ENCODE measurements at places on chromosomes 5 and 9.

GRCh38 chr5:80799573-80799972 lies 144.8 kb upstream of the DHFR start:
- no peak for DNase-seq

DNA sequence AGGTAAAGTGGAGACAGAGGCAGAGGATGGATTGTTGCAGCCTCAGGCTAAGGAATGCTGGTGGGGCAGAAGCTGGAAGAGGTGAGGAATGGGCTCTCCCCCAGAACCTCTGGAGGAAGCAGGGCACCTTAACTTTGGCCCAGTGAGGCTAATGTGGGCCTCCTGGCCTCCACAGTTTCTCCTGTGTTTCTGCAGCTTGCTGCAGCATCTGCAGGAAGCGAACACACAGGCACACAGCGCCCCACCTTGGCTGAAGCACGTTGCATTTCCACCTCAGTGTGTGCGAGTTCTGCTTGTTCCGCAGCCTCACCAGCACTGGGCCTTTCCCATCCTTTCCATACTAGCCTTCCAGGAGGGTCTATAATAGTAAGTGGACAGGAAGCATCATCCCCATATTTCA lies 27.2 kb upstream of the ASS1 start:
- no peak for DNase-seq

GRCh38 chr5:90184764-90185163 lies 224.8 kb downstream of the CETN3 start:
- DNase-seq, result no peak

- DNase-seq, result peak; percentile 84
Observed at GRCh38 chr9:127977884-127978647, 2.7 kb downstream of the EEIG1 start.

DNA sequence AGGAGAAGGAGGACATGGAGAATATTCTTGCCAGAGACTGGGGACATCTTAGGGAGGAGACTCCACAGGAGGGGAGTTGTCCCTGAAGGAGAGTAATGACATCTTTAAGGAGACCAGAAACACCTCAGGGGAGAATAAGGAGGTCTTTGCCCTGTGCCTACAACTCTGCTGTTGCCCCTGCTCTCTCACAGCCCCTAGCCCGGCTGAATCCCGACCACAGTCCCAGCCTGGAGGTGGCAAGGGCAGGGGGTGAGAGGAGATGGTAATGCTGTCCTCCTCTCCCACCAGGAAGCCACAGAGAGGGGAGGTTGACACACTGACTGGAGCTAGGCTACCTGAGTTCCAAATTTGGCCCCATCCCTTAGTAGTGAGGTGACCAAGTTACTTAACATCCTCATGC lies 30.2 kb upstream of the ENHO start:
- no peak for DNase-seq

DNA sequence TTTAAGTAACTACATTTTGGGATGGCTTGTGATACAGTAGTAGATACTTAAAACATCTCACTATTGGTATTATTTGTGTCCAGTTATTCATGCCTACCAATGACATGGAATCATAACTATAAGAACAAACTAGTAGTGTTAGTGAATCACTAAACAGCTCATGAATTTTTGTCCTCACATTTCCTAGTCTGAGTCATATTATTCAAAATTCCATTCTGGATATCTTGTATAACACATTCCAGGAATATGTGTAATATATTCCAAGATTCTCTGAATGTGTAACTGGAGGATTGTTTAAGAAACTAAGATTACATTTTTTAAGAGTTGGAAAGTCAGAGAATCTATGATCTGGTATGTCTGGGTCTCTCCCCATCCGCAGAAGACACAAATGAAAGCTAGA lies 565.3 kb upstream of the ZNF608 start:
- DNase-seq, result peak; percentile 81

DNA sequence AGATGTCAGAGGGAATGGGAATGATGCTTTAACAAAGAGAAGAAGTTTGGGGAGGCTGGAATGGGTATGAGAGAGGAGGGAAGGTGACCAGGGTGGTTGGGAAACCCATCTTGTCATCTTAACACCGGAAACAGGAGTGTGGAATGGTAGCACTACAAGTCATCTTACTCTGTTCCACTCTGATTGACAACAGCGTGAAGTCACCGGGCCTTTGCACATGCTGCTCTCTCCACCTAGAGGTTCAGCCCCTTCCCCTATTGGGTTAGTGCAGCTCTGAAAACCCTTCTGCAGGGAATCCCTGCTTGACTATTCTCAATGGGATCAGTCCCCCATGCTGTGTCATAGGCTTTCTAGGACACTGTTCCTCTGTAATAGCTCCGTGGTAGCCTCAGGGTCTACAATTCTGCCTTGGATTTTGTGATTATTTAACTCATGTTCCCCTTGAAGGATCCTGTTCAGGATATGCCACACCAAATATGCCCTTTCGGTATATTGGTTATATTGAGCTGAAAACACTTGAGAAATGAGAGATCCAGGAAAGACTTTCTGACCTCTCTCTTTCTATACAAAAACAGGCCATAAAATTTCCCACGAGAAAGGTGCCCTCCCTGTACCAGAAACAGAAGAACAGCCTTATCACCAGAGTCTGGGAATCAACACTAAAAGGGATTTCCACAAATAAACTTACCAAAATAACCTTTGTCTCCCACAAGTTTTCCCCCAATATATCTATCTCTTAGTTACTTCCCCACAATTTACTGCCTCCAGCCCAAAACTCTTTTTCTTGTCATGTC lies 86.3 kb downstream of the TLE1 start:
- DNase-seq, result no peak

GRCh38 chr5:181120761-181121160 lies 10.2 kb downstream of the OR2V1 start:
- DNase-seq, result no peak

DNA sequence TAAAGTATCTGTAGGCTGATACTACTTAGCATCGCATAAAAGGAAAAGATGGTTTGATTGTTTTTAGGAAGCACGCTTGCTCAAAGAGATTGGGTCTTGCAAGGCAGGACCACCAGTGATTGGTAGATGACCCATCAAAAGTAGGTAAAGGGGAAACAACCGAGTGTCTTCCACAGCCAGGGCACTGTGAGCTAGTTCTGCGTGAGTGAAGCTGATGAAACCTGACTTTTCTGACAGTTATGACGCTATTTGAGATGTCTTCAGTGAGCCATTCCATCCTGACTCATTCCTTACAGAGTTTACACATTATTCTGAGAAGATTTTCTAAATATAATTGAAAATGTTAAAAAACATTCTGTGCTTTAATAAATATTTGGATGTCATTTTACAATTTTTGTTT lies 49.7 kb downstream of the BASP1 start:
- DNase-seq, result no peak

DNA sequence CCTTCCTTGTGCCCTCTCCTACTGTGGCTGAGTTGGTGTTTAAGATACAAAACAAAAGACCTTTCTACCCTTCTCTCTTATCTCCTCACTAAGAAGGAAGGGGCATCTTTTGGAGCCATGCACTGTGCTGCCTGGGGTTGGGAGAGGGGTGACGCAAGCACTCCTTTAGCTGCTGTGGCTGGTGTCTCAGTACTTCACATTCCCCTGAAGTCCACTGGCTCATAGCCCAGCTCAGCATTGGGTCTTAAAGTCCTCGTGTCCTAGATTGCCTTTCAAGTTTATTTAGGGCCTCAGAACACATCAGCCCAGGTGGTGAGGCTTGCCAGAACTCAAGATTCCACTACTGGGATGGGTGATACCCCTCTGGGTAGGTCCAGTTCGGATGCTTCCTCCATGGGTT lies 325.9 kb upstream of the CYLC2 start:
- DNase-seq, result no peak

DNA sequence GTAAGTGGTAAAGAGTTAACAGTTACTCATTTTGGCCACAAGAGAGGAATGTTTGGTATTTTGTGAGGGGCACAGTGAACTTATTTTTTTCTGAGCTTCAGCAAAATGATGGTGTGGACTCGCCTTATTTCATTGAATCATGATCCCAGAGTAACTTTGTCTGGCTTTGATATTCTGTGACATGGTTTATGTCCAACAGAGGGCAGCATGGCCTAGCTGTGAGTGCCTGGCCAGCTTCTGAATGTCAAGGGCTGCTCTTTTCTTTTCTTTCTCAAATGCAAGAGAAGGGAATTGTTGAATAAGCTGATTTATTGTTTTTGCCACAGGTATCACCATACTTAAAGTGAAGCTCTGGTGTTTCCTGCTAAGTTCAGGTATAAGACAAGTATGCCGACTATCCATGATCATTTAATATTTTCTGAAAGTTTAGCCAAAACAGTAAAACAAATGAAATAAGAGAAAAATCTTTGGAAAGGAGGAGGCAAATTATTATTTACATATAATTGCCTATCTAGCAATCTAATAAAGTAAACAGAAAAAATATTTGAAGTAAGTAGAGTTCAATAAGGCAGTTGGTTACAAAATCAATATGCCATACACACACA lies 31.7 kb downstream of the MRPL22 start:
- DNase-seq, result peak; percentile 73

DNA sequence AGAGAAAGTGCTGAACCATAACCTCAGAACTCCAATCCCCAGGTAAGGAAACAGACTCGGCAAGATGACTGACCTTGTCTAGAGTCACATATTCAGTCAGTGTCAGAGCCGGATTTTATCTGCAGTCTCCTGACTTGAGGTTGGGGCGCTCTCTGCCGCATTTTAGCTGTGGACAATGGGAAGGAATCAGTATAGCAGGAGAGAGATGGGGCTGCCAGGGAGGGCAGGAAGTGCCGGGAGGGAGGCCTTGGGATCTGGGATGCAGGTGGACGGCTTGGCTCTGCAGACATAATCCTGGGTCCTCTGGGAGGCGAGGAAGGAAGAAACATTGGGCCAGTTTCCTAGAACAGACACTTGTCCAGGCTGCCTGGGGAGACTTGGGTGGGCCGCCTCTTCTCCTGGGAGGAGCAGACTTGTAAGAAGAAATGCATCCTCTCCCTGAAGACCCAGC lies 39.7 kb upstream of the COL15A1 start:
- no peak for DNase-seq

DNA sequence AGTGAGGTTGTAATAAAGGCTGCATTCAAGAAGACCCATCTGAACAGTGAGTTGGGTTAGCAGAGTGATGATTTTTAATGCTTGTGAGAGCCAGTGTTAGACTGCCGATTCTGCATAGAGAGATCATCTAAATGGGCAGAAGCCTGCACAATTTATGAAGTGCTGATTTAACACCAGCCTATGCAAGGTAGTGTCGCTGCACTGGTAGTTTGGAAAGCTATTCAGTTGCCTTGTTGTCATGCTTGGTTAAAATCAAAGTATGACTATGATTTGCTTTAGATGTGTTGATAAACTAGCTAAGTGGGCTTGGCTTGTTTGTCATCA lies 379 bp upstream of the LRRTM2 start:
- DNase-seq, result peak; percentile 49

- DNase-seq, result no peak
Observed at GRCh38 chr9:27367921-27368315, 71.0 kb upstream of the EQTN start.

DNA sequence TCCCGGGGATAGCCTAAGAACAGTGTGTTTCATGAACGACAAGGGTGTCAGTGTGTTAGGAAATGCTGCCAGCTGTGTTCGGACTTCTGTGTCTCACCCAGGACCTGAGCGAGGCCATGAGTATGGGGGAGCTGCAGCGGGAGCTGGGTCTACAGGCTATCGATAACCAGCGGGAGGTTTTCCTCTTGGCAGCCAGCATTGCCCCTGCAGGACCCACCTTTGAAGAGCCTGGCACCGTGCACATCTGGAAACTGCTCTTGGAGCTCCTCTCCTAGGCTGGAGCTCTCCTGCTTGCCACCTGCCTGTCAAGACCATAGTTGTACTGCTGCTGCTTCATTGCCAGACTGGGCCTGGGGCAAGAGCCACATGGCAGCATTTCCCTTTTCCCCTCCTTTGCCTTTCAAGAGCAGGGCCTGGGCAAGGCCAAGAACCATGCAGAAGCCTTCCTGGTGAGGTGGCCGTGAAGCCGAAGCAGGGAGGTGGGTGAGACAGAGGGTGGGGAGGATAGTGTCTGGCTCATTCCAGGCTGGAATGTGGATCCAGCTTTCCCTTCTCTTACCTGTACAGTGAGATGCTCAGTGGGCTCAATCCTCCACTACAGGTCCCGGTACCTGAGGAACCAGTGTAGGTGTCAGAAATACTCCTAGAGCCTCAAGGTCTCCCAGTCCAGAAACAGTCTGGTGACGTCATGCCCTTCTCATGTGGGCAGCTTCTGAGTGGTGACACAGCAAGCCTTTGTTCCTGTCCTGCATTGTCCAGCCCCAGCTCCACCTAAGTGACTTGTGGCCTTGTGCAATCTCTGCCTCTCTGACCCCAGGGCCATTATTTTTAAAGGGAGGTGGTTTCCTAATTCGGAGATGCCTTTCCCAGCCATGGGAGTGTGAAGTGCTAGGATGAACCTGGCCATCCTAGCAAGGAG lies 6.6 kb downstream of the ARL10 start:
- no peak for DNase-seq

- DNase-seq, result no peak
Observed at GRCh38 chr9:8649160-8649559, 849.6 kb upstream of the DMAC1 start.

DNA sequence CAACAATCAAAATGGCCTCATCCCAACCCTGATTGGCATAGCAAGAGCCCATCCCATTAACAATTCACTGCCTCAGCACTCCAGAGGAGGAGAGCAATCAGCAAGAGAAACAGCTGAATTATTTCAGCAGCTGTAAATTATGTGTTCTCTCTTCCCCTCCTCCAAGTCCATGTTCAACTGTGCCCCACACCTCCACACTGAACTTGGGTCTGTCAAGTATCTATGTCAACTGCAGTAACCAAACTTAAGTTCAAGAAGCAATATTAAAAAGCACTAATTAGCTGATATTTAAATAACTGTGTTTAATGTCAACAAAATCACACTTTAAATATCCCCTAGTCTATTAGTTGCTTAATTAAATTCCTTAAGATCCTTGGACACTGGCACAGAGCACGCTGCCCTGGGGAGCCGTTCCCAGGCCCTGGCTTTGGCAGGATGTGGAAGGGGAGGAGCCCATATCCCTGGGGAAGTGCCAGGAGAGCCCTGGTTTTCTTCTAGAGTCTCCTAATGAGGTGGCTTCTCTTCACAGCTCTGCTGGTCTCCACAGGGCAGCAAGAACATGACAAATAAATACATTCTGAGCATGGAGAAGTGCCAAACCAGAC lies 50.6 kb downstream of the SIL1 start:
- peak; percentile 49 for DNase-seq

DNA sequence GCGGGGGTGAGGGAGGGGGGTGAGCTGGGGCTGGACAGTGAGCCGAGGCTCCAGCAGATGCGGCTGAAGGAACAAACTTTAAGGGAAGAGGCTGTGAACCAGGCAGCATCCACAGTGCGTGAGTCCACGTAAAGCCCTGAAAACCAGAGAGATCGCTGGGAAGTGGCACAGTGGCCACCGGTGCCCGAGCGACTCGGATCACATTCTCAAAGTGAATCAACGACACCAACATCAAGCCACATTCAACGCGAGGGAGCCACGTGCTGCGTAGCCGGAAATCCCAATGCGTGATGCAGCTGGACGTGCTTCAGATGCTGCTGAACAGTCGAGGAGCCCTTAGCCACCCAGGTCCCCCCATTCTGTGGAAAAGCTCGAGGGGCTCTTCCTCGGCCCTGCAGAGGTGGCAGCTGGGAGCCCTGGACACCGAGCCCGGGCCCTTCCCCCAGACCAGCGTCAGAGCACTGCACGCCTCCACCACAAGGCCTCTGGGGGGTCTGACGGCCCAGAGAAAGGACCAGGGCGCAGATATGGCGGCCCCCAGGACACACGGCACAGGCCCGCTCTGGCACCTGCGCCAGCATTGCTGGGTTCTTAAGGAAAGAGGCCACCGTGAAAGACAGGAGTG lies 53.7 kb upstream of the EXOC3 start:
- DNase-seq, result no peak

Measured in adipocyte (in vitro differentiated cells).